ENCODE measurements at places on chromosomes 2 and 18. TPM values are rescaled to one million over a fixed set of nuclear protein-coding genes. Genes with fewer than 3 reads are reported as not detected.

The ADD2 gene
- 50.5 TPM for total RNA-seq

The MYOM1 gene
- total RNA-seq, result not detected

The CEP76 gene
- 27.4 TPM for total RNA-seq

The NCOA1 gene
- 15.1 TPM for total RNA-seq

The RESP18 gene
- not detected for total RNA-seq
